EH (cell line): ENCODE measurements at places on chromosomes 4 and X.

DNA sequence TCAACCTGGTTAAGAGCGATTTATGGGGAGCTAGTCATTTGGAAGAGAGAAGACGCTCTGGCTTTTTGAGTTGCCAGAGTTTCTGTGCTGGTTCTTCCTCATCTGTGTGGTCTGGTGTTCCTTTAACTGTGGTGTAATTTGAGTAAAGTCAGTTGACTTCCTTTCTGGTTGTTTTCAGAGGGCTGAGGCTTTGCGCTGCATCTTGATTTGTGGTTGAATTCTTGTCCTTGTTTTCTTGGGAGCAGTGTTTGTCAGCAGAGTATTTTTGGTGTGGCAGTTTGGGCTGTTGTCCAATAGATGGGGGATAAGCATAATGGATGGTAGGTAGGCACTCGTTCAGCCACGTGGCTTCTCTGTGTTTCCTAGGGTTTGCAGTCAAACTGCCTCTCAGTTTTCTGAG is 2143.2 kb upstream of the TENM3 start:
- no peak for DNase-seq

DNA sequence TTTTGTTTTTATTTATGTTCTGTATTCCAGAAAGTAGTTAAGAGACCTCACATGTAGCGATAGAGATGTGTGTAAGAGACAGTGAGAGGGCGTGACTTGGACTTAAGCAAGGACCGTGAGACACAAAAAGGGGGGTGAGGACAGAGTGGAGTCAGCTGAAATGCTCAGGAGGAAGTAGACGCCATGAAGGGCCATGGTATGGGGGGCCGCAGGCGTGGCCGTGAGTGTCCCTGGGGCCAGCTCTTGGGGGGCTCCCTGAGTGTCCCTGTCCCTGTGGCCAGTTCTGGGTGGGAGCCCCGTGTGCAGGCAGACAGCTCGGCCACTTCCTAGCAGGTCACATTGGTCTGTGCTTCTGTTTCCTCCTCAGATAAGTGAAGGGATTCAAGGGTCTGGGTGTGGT is 23.0 kb upstream of the MSANTD1 start:
- no peak for DNase-seq

- DNase-seq, result peak; percentile 5
Observed at GRCh38 chrX:15177316-15177715, 92.6 kb downstream of the ASB9 start.

DNA sequence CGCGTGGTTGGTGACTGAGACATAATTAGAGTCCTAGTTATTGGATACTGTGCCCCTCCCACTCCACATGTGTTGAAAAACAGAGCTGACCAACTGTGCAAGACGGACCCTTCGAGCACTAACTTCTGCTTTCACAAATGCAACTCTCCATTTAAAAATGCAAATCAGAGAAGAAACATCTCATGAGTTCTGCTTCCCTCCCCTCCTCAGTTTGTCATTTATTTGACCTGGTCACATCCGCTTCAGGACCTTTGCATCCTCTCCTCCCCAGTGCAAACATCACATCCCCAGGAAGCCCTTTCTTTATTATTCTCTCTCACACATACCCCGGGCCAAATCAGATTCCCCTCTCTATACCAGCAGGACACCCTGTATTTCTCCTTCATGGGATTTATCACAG is 38.1 kb upstream of the NOCT start:
- no peak for DNase-seq

DNA sequence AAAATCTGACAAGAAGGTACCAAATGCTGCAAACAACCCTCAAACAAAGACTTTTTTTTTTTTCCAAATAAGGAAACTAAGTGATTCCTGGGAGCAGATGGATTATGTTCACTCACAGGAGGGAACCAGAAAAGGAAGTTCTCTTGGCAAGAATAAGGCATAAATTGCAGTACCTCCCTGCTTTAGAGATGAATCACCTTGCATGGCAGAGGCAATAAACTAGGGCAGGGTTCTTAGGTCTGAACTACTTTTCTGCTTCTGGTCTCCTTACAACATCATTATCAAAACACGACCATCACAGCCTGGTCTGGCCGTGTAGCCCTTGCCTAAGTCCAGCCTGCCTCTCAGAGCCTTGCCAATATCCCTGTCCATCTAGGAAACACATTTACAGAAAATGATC is 6.3 kb downstream of the TMEM31 start:
- DNase-seq, result peak; percentile 91

GRCh38 chr4:77761595-77761994 is 57.6 kb downstream of the CNOT6L start:
- no peak for DNase-seq
